Activated CD4-positive, alpha-beta T cell treated with anti-CD3 and anti-CD28 coated beads, Interleukin-2, amount 10 ng/mL, durations not matched to agents 24 days and 14 days (primary cell): ENCODE measurements at places on chromosomes 2 and 18. TPM values are rescaled to one million over a fixed set of nuclear protein-coding genes. Genes with fewer than 3 reads are reported as not detected.

Gene PFN4
- 0.47 TPM in 1 of 2 replicates, not detected in the other for total RNA-seq

Gene PCARE
- not detected in 2 replicates for total RNA-seq

Gene ERICH2
- not detected in 2 replicates for total RNA-seq

Gene STEAP3
- total RNA-seq = 0.16 and 0.19 TPM in 2 replicates

Gene CYS1
- 0.24 and 0.63 TPM in 2 replicates for total RNA-seq

Gene TLX2
- 0.54 and 0.70 TPM in 2 replicates for total RNA-seq

Gene HAAO
- total RNA-seq = 0.26 and 0.73 TPM in 2 replicates

Gene SRD5A2
- not detected in 2 replicates for total RNA-seq

Gene AGPS
- total RNA-seq = 74.0 and 76.7 TPM in 2 replicates

Gene RIF1
- total RNA-seq = 84.8 and 86.3 TPM in 2 replicates

Gene RAB17
- 0.26 TPM in 1 of 2 replicates, not detected in the other for total RNA-seq

Gene HOXD11
- total RNA-seq = not detected in 2 replicates

Gene TDRD15
- total RNA-seq = not detected in 2 replicates

Gene PLEKHH2
- 0.52 and 0.65 TPM in 2 replicates for total RNA-seq

Gene CDH20
- total RNA-seq = 0.12 TPM in 1 of 2 replicates, not detected in the other

Gene DNER
- not detected in 2 replicates for total RNA-seq

Gene FAP
- total RNA-seq = not detected in 2 replicates

Gene IL1R2
- total RNA-seq = 1.5 and 1.6 TPM in 2 replicates
